ENCODE measurements at places on chromosomes 1 and 21.

- no peak for DNase-seq
These were observed 8.9 kb downstream of the XKR8 start for GRCh38 chr1:27968692-27969091.

DNA sequence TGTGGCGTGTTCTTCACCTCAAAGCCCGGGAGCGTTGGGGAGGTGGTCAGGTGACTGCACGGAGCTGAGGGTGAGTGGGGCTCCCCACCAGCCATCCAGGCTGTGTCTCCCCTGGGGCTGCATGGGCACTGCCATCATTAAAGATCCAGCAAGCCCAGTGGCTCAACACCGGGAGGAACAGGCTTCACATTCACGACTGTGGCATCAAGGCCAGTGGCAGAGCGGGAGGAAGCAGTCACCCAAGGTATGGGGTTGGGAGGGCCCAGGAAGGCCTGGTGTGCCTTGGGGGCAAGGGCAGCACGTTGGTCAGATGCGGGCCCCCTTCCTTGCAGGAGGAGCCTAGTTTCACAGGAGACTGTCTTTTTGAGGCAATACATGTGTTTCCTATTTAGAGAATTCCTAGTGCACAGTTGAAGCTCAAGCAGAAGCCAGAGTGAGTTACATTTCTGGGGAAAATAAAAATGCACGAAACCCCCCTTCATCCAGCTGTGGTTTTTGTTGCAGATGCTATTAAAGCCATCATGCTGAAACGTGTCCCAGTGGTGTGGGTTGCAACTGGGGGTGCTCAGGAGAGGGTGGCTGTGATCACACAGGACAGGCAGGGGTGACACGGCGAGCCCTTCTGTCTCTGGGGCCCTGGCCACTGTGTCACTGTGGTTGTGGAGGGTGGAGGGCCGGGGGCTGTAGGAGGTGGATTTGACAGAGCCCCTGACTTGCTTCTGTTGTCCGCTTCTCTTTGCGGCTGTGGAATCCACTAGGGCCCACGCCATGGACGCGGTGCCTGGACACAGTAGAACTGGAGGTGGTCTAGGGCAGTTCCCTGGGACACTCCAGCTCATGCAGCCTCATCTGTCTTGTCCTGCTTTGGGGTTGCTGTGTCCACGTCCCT is 34.1 kb downstream of the SNAP47 start:
- DNase-seq, result no peak

DNA sequence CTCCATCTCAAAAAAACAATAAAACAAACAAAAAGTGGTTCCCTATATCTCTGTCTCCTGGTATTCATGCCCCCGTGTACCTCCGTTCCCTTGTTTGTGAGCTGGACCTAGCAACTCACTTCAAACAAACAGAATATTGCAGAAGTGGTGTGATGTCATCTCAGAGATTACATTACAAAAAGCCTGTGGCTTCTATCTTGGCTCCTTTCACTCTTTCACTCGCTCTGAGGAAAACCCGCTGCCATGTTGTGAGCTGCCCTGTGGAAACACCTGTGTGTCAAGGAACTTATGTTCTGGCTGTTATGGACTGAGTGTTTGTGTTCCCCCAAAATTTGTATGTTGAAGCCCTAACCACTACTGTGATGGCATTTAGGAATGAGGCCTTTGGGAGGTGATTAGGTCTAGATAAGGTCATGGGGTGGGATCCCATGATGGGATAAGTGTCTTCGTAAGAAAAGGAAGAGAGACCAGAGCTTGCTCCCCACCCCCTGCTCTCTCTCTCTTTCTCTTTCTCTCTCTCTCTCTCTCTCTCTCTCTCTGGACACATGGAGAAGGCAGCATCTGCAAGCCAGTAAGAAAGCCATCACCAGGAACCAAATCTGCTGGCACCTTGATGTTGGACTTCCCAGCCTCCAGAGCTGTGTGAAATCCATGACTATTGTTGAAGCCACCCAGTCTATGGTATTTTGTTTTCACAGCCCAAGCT is 7.4 kb upstream of the HYI start:
- no peak for DNase-seq

- DNase-seq, result no peak
These were observed 126.8 kb upstream of the TNR start for GRCh38 chr1:175870217-175870616.

DNA sequence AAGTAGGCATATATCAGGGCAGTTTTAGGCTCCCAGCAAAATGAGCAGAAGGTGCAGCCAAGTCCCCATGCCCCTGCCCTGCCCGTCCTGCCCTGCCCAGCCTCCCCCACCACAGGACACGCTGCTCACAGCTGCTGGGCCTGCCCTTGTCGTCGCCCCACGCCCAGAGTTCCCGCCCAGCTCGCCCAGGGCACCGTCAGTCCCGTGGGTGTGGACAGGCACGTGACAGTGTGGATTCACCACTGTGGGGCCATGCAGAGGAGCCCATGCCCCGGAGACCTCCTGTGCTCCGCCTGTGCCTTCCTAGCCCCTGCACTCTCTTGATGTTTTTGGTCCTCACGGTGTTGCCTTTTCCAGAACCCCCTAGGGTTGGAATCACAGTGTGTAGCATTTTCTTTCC is 7.0 kb downstream of the FAAP20 start:
- DNase-seq, result no peak

GRCh38 chr1:24966121-24966723 is 36.1 kb upstream of the RUNX3 start:
- no peak for DNase-seq

GRCh38 chr1:39789571-39790110 is 976 bp upstream of the BMP8B start:
- no peak for DNase-seq

DNA sequence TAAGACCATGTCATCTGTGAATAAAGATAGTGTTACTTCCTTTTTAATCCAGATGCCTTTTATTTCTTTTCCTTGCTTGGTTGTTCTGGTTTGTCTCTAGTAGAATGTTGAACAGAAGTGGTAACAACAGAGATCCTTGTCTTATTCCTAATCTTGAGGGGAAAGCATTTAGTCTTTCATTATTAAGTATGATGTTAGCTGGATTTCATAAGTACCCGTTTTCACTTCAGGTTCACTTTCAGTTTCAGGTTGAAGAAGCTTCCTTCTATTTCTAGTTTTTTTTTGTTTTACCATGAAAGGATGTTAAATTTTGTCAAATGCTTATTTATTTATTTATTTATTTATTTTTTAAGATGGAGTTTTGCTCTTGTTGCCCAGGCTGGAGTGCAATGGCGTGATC is 22.3 kb upstream of the AGPAT3 start:
- no peak for DNase-seq

- DNase-seq, result no peak
These were observed 45.3 kb downstream of the EIF2D start for GRCh38 chr1:206566999-206567398.

- no peak for DNase-seq
These were observed 75.2 kb downstream of the PAX7 start for GRCh38 chr1:18705811-18706210.

DNA sequence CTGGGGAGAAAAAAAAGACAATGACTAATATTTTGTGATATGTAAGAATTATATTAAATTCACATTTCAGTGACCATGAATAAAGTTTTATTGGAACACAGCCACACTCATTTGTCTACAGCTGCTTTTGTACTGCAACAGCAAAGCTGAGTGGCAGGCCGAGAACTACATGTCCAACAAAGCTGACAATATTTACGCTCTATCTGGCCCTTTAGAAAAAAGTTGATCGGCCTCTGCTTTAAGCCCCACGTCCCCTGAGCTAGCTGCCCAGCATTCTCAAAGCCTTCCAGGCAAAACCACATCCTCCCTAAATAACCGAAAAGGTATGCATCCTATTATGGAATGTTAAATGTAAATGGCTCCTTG is 8.6 kb downstream of the SLC2A1 start:
- no peak for DNase-seq

DNA sequence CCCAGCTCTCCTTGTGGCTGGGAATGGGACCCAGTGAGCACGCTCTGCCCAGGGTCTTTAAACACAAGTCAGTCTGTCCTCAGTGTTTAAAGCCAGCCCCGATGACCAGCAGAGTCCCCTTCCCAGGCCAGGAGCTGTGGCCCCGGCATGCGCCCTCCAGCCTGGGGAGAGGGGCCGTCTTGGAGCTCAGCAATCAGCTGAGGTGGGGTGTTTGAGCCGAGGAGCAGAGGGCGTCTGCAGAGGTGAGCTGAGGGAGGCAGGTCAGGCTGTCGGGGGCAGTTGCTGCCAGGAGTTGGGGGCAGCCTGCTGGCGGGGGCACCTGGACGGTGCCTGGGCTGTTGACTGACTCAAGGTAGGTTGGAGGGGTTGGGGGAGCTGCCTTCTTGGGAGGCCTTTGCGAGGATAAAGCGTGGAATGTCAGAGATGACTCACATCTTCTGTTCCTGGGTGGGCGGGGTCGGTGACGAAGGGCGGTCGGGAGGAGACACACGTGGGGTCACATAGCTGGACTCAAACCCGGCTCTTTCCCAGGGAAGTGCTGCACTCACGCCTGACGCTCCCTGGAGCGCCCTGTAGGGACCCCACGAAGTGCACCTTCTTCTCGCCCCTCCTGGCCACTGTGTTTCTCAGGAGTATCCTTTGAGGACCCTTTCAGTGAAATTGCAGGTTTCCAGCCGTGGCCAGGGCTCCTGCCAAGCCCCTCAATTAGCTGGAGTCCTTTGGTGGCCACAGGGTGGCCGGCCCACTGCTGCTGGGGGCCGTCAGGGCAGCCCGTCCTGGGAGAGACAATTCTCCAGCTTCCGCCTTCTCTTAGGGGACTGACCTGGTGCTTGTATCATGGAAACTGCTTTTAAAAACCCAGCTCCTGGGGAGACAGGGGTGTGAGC is 86.2 kb downstream of the SIK1 start:
- no peak for DNase-seq

DNA sequence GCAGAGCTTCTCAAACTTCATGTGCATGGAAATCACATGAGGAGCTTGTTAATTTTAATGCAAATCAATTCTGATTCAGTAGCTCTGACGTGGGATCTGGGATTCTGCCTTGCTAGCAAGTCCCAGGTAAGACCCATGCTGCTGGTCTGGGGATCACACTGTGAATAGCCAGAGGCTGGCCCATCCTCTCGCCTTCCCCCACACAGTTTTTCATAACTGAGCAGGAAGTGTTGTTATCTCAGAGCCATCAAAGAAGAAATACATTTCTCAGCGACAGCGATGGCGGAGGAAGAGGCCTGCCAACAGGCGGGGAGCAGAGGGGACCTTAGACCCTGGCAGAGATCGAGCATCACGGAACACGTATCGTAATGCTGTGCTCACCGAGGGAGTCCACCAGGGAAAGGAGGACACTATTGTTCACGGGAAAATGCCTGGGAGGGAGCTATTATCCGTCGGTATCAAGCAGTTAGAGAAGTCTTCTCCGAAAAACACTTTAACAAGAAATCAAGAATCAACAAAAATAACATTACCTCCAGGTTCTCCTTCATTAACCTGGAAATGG is 268.9 kb upstream of the TMEM51 start:
- no peak for DNase-seq

DNA sequence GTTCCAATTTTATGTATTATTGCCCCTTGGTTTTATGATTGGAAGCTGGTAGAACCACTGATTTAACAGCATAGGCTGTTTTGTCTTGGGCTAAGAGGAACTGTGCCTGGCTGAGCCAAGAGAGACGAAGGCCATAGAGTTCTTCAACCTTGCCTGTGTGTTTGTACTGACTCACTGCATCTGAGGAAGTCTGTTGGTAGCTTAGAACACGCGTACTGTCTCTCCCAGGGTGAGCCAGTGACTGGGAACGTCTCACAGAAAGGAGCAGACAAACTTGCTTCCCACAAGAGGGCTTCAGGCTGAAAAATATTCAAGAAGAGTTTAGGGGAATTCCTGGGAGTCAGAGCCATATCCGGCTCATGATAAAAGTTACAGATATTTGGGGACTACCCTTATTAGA is 14.9 kb downstream of the TMEM51 start:
- DNase-seq, result no peak

GRCh38 chr1:87064309-87064708 is 149.9 kb downstream of the HS2ST1 start:
- no peak for DNase-seq

DNA sequence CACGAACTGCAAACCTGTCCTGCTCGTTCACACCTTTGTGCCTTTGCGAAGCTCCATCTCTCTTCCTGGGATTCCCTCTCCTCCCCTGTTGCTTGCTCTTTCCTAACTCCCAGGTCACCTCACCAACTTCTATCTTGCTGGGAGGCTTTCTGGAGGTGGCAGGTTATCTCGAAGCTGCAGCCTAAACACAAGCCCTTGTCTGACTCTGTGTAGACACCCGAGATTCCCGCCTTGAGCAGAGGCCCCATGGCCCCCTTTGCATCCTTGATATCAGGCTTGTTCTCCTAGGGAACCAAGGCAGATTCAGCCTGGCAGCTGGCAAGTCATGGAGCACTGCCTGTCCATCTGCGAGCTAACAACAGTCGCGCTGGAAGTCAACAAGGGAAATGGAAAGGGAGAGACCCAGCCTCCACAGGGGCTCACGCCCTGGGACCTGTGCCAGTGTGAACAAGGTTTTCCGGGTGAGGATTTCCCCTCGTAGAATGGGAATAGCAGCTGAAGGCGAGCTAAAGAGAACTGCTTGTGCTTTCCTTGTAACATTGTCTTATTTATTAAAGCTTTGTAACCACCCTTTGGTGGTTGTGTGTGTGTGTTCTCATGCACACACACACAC is 109.5 kb upstream of the JUN start:
- no peak for DNase-seq

DNA sequence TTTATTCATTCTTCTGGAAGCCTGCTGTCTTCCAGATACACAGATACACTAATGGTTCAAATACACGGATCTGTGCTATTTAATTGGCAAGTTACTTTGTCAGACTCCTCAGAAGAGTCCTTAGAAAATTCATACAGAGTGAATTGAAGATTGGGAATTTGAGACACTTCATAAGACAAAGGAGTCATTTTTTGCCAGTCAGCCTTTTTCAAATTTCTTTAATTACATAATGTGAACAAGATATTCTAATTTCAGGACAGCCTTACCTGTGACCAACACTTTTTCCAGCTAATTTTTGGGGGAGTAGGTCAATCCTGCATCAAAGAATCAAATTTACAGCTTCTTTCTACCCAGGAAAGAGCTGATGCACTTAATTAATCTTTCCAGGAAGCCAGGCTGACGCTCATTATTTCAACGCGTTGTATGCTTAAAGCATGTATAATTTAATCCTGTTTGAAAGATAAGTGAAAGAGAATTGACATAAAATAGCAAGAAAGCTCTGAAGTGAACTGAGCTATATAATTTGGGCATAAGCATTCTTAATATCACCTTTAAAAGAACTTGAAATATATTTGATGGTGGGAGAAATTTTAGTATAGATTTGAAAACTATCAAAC is 12.8 kb upstream of the NRIP1 start:
- DNase-seq, result no peak

DNA sequence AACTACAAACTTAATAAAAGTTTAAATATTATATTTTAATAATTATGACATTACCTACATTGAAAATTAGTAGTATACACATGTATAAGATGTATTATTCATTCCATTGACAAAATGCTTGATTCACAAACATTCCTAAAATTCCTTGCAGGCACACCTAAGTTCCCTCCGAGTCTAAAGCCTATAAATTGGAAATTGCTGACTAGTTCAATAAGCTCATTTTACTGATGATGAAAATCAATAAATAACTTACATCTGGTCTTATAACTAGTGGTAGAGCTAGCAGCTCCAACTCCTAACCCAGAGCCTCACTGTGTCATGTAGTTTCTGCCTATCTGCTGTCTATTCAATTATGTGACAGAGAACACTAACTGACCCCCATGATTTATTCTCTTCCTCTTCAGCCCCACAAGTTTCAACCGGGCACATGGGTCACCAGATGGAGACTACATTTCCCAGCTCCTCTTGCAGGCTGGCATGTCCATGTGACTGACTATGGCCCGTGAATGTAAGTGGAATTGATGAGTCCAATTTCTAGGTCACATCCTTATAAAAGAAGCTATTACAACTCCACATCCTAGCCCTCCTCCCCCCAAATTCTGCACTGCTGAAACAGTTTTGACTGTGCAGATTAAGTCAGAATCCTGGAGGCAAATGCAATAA is 29.6 kb upstream of the LRRC8D start:
- DNase-seq, result no peak
